ENCODE measurements at places on chromosomes 5 and 9.
A peak's percentile ranks its signal among the peaks of the same experiment; 100 is the strongest.

DNA sequence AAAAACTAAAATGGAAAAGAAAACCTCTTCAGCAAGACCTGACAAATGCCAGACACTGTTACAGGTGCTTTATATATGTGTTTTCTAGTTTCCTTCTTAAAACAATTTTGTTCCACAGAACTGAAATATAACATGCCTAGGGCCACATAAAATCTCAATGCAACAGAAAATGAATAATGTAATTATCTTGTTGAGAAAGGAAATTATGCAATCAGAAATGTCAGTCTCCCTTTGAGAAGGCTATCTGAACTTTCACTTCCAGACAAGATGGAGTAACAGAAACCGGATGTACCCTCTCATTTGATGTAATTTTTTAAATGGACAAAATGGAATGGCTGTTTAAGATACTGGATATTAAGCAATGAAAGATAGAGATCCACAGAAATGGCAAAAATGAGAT, 79.2 kb downstream of the AGTPBP1 start:
- no peak for DNase-seq

DNA sequence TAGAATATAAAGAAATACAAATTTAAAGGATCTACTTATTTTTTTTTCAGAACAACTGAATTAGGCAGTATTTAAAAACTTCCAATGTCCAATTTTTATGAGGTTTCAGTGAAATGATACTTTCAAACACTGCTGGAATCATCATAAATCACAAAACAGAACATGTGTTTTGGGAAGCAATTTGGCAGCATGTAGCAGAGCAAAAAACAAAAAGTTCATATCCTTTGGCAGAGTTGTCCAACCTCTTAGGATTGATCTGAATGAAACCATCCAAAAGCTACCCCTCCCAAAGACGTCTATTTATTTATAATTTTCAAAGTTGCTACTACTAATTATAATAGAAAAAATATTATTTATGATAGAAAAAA, 192.4 kb upstream of the PUM3 start:
- no peak for DNase-seq

GRCh38 chr5:72167804-72168203, 60.5 kb downstream of the MAP1B start:
- no peak for DNase-seq

GRCh38 chr5:61828856-61829255, 477.1 kb upstream of the KIF2A start:
- no peak for DNase-seq

GRCh38 chr5:10831419-10831818, 70.4 kb upstream of the DAP start:
- DNase-seq: peak; percentile 73

DNA sequence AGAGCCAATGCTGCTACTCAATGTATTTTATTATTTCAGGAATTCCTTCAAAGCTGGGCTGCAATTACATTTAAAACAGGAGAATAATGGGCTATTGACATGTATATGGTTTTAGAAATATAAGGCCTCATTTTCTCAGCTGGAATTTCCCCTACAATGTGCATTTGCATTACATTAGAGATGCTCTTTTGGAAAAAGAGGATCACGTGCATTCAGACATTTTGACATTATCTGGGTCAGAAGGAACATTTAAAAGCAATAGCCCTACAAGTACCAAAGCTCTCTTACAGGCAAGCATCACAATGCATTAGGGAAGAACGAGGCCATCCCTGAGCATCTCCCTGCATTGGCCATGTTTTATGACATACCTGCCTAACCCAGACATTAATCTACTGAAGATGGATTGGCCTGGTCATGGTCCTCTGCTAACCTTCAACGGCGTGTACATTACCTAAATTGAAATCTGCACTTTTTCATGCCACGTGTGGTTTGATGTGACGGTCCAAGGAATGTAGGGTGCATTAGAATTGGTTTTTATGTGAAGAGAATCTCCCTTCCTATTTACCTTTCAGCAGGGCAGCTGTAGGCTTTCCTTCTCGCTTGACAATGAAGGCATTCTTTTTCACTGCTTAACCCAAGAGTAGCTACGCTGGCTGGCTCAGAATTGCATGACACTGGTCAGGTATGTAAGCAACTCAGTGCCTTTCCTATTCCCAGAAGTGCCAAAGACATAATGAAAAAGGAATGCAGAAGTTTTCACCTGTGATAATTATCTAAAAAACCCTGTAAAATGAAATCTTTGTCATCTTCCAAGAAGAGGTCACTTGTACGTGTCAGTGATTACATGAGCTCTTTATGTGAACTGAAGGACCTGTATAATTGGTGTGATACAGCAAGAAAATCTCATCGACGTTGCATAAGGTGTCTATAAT, 212.3 kb upstream of the MPDZ start:
- no peak for DNase-seq

GRCh38 chr5:160643616-160644240, 208.3 kb downstream of the ATP10B start:
- no peak for DNase-seq

GRCh38 chr5:153517241-153517611, 26.8 kb downstream of the GRIA1 start:
- no peak for DNase-seq

DNA sequence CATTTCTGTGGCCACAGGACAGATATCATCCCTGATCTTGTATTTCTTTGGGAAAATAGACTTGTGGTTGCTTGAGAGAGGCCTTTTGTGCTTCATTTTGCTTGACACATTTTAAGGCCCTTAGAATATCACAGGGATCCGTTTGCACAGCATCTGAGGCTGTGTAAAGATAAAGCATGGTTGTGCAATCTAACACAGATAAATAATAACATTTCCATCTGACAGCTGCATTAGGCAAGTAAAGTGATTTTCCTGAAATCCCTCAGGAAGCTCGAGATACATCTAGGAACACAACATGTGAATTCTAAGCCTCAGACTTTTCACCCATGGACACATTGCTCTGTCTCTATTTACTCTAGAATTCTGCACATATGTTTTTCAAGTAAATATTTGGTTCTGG, 212.8 kb upstream of the ADAMTSL1 start:
- no peak for DNase-seq

GRCh38 chr9:89738137-89738932, 133.5 kb downstream of the GADD45G start:
- no peak for DNase-seq
